ENCODE measurements at places on chromosomes 3 and 15.

DNA sequence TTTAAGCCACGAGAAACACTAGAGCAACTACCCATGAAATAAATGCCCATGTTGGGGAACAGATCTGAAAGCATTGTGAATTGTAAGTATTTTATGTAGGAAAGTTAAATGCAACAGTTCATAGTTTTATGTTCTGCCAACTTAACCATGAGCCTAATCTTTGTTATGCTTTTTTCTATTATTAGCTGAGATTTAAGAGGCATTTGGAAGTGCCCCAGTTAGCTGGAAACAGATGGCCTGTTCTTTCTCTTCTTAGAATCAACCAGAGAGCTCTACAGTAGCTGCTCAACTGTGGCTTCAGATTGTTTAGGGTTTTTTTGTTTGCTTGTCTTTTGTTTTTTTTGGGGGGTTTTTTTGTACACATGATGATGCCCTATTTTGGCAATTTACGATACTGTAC is 284.4 kb downstream of the KCNH8 start:
- no peak for DNase-seq

GRCh38 chr3:81095956-81096355 is 665.5 kb downstream of the GBE1 start:
- no peak for DNase-seq

DNA sequence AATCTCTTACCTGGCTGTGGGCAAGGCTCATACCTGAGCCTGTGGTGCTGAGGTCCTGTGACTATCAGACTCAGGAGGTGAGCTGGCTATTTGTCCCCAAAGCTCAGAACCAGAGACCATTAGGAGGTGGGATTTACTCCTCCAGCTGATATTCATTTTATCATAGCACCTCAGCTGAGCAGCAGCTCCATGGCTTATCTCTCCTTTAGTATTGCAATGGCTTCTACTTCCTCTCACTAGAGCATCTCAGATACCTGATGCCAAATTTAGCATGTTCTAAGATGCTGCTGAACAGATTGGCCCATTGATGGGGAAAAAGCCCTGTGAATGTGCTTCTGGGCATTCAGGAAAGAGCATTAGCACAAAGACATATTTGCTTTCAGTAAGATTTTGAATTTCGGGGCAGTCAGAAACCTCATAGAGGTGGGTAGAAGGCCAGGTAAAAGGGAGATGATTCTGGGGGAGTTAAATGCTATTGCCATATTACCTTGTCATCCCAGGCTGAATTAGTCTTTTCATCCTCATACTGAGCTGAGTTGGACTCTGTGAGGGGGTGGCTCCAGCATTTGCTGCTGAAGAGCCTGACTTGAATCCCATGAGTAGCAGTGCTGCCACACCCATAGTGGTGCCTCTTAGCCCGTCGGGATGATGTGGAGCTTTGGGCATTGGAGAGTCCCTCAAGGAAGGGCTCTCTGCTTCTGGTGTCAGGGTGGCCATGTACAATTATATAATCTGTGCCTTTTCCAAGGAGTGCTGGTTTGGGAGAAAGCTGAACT is 2.4 kb downstream of the BSN start:
- no peak for DNase-seq

DNA sequence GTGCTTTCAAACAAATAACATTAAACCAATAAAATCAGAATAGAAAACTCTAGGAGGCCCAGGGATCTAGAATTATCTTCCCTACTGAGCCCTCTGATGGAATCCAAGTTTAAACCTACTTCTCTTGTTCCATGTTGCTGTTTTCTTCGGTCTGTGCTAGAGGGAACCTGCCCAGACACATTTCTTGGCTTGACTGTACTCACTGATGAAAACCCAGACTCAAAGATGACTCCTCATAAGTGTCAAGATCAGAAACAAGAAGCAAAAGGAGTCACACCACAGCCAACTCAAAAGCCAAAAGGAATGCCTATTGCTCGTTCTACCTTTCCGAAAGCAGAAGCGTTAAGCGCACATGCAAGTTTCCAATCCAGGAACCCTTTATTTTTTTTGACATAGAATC is 31.6 kb downstream of the SCAP start:
- peak; percentile 14 for DNase-seq

DNA sequence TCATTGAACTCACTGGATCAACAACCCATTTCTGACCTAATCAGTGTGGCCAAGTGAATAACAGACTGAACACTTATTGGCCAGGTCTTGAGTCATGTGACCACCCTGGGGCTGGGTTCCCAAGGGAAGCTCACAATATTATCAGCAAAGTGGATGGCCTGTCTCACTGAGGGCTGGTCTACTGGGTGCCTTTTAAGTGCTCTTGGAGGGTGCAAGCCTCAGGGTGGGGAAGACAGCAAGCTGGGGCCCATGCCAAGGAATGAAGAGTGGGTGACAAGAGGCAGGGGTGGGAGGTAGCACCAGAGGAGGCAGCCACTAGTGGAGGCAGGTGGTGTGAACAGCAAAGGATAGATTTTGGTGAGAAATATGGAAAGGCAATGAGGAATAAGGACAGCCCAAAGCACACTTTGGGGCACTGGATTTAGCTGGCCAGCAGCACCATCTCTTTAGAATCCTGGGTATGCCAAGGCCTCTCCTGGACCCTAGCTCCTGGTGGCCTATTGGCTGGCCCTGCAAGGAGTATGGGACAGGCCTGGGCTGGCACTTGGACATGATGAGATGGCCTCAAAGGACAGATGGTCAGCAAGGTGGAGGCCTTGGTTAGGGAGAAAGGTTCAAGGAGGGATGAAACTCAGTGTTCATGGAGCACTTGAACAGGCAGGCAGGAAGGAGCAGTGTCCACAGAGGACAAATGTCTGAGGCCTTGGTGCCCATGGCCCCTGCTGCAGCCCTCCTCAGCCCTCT is 34.2 kb downstream of the HMCES start:
- peak; percentile 16 for DNase-seq

- no peak for DNase-seq
These were observed 308.5 kb upstream of the RASGRP1 start for GRCh38 chr15:38873158-38873557.

DNA sequence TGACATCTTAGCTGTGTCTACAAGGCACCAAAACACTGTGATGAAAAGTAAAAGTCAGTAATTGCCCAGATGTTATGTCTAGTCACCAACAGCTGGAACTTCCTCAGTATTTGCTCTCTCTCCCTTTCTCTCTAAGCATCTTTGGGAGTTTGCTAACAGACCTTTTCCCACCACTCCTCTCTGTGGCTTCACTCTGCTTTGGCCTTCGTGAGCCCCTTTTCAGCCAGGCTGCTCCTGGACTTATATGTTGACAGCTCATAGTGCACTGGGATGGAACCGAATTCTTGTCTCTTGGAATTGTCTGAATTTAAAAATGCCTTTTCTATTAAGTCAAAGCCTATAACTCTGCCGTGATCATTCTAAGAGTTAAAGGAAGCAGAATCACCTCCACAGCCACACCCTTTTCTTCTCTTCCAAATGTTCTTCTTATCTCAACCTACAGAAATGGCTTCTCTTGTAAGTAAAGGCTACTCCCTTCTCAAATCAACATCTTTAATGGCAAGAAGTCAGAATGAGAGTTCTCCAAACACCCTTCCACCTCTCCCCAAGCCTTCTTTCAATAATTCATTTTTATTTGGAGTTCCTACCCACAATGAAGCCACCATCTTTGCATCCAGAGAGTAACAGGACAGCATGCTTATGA is 17.2 kb upstream of the FOXP1 start:
- no peak for DNase-seq

DNA sequence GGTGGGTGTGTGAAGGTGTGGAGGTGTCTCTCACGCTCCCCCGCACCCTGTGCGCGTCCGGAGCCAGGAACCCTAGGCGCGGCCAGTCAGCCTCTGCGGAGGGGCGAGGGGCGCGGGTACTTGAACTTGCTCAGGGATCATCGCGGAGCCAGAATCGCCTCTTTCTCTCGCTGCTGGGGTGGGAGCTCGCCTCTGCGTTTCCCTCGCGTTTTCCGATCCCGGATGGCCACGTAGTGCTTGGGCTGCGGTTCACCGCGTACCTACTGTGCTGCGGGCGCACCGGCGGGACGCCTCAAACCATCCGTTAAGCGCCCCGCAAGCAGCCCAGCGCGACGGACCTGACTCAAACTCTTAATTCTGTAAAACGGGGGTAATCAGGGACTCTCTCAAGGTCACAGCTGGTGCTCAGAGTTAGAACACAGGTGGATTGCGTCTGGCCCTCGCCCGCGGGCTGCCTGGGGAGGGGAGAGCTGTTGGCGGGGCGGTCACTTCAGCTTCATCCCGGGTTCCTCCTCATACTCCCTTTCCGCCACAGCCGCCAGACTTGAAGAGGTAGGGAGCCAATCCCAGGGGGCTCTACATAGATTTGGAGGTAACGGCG is 686 bp downstream of the MYRIP start:
- no peak for DNase-seq

GRCh38 chr15:80709542-80709941 is 14.4 kb downstream of the ABHD17C start:
- DNase-seq: no peak

DNA sequence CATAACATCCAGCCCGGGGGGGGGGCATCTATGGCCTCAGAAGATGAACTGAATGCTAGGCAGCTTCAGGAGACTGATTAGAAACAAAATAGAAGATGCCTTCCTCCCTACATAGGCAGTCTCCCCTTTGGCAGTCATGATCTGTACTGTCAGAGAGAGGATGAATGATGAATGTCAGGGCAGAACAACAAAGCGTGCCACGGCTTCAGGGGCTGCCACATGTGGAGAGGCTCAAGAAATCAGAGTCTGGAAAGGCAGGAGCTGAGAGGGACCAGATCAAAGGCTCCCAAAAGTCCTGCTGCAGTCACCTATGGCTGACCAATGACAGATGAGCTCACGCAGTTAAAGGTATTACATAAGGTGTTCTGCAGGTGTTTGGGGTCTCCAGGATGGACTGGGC is 180.4 kb downstream of the UACA start:
- no peak for DNase-seq

GRCh38 chr3:196774848-196775422 is 35.3 kb downstream of the PAK2 start:
- DNase-seq: peak; percentile 21

DNA sequence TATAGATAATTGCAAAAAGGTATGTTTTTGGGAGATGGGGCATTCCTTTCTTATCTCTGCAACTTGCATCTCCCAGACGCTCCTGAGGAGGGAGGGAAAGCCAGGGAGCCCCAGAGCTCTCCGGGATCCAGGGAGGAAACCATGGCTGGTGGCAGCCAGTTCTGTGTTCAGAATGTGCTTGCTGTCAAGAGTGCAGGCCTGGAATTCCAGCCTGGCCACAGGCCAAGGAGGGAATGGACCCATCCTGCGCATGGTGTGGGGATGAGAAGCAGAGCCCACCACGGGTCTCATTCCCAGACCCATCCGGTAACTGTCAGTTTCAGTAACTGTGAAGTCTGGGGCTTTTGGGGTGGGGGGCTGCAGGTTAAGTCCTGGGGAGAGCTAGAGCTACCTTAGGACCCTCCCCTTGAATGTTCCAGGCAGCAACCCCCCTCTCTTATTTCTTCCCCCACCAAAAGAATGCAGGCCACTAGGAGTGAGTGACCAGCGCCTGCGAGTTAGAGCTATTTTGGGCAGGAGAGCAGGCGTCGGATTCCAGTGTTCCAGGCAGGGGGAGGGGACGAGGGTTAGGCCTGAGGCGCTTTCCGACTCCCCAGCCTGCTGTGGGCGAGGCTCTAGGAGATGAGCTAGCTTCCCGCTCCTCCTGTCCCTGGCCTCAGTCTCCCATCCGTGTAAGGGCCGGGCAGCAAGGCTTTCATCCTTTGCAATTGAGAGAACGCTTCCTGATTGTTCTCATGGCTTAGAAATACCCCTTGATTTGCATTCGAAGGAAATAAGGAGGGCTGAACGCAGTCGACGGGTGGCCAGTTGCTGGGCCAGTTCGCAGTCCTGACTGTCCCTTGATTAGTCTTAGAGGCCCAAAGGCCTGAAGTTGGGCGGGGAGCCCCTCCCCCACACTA is 781 bp upstream of the DAG1 start:
- peak; percentile 68 for DNase-seq

DNA sequence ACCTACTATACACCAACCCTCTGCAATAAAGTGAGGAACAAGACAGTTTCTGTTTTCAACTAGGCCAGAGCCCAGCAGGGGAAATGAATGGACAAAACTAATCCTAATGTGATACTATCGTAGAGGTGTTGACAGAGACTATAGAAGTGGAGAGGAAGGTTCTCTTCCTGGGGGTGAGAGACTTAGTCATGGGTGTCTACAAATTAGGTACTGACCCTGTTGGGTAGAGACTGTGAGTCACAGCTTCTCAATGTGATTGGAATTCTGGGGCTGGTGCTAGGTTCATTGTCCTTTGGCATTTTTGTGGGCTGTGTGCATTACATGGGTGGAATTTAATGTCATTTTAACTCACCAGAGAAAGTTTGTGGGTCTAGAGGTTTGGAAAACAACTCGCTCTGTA is 79.3 kb downstream of the ADAMTSL3 start:
- DNase-seq: peak; percentile 6

DNA sequence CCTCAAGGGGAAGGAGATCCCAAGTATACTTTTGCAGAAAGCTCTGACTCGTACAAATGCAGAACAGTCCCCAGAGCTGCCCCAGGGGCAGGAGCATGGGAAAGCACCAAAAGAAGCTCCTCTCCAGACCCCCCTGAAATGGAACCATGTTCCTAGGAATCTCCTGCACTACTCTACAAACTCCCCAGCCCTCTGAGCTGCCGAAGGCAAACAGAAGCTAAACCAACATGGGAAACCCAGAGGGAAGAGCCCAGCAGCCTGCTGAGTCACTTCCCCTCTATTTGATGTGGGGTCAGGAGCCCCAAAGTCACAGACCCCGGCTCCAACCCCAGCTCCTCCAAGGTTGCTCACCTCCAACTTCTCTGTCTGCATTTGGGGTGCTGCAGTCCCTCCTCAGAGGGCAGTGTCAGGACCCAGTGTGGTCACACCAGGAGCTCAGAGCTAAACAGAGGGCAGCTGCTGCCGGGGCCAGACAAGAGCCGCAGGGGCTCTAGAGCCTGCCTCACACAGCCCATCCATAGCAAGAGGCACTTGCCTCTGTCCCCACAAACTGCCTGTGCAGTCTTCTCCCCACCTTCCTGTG is 3.8 kb upstream of the PLXNA1 start:
- DNase-seq: no peak

GRCh38 chr3:94612631-94613030 is 549.8 kb downstream of the NSUN3 start:
- no peak for DNase-seq

- DNase-seq: no peak
These were observed 70.5 kb downstream of the LRTM1 start for GRCh38 chr3:54857343-54857742.

- DNase-seq: peak; percentile 17
These were observed 120.8 kb upstream of the UMPS start for GRCh38 chr3:124609402-124609801.

DNA sequence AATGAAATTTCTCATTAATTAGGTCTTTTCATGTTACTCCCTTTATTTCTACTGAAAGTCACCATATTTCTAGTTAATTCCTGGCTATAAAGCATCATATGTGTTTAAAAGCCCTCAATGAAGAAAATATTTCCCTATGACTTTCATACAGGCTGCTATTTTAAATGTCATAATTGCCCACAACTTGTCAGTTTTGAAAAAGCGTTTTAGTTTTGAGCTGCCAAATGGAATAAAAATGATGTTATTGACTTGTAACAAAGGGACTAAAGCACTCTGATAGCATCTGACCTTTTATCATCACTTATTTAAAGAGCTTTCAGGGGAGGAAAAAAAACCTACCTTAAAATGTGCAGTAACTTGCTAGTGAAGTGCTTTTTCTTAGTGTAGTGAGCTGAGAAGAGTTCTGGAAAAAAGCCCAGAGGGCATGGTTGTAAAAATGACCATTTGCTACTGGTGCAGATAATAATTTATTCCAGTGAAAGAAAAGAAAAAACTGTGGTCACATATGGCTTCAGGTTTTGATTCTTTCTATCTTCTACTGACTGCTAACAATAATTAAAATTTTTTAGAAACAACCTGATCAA is 877.2 kb downstream of the CADM2 start:
- DNase-seq: no peak
